ENCODE measurements at places on chromosomes 12 and 14.

- no peak for DNase-seq
Observed at GRCh38 chr12:106179086-106179485, 40.3 kb upstream of the NUAK1 start.

DNA sequence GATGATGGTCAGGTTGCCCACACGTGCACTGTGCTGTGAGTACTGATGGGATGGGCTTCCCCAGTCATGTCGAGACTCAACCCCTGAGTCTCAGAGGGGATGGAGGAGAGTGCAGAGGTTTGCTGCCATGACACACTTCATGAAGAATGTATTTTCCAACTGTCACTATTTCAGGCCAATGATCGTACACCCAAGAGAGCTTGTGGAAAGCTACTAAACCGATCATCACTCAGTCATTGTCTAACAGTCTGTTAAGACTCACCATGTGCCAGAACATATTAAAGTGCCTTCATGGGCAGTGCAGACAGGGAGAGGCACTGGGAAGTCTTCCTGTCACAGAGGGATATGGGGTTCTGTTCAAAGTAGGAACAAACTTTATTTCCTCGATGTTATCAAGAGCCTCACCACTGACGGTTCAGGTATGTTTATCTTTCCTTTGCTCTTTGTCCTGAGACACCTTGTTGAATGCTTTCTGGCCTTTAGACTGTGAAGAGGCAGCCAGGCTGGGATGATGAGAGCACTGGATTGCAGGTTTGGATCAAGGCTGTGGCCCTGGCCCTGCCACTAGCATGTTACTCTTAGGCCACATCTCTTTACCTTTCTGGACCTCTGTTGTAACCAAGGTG lies 41.6 kb upstream of the NTF3 start:
- DNase-seq = no peak

DNA sequence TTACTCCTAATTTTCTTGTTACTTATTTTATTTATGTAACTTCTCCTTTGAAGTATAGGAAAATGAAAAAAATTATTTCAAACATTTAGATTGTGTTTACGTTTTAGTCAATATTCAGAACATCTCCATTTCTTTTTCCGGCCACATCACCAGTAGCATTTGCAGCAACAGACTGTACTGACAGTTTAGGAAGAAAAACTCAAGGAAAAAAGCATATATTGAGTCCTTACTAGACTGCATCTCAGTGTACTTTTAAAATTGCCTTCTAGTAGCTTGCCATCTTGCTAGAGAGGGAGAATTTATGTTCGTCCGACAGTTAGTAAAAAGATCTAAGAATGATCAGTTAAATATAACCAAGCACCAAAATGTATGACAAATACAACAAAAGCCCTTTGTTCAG lies 625.0 kb upstream of the MIS18BP1 start:
- no peak for DNase-seq

DNA sequence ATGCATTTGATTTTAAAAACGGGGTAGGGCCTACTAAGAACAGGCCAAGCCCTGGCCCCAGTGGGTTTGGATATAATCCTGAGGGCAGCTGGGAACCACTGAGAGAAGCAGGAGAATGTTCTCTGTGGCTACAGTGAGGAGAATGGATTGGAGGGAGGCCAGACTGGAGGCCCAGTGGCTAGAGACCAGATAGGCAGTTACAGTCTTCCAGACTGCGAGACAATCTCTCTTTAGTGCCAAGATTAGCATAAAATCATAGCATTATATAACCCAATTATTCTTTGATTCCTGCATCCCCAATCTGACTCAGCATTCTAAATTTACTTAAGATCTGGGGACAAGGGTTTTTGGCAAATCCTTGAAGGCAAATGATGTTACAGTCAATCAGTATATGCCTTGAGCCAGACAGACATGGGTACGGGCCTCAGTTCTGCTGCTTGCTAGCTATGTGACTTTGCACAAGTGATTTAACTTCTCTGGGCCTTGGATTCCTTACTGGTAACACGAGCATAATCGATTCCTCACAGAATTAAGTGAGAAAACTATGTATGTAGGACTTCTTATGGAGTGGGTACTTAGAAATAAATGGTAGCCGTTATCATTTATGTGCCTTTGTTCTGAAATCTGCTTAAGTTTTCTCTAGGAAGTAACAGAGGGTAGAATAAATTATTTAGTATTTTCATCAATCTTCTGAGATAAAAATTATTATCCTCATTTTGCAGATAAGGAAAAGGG lies 18.3 kb downstream of the NINJ2 start:
- DNase-seq = no peak

DNA sequence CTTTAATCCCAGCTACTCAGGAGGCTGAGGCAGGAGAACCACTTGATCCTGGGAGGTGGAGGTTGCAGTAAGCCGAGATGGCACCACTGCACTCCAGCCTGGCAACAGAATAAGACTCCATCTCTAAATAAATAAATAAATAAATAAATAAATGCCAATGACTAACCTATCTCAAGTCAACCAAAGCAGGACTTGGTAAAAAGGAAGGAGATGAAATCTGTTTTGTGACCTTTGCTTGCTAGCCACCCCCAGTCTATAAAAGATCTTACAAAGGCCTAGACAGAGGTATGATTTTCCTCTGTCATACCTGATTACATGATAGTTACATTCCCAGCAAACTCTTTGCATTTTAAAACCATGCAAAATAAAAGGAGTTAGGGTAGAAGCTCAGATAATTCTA lies 13.5 kb upstream of the METTL17 start:
- no peak for DNase-seq

- DNase-seq = no peak
Observed at GRCh38 chr12:30696486-30696885, 817 bp upstream of the IPO8 start.

GRCh38 chr12:50546441-50547318 lies 41.9 kb downstream of the DIP2B start:
- no peak for DNase-seq

DNA sequence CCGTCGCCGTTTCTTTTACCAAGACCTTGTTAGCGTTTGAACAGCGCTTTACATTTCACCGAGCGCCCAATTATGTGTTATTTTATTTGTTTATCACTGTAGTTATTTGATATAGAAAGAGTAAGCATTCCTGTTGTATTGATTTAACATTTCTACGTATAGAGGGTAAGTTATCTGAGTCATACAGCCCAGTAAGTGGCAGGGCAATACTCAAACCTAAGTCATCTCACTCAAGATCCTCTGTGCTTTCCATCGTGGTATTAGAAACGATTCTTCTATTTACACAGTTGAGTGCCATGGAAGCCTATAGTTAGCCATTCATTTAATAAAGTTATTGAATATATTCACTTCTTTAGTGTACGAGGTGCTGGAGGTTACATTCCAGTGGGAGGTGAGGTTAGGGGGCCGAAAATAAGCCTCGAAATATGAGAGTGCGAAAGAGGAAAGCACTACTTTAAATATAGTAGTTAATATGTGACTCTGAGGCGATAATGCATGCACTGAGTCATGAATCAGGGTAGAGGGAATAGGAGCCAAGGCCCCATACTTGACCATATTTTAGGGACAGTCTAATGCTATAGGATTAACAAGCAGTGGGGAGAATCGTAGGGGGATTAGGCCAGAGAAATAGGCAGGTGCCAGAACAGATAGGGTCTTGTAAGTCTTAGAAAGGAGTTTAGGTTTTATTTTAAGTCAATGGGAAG lies 629 bp downstream of the RAD51AP1 start:
- no peak for DNase-seq

GRCh38 chr12:87922736-87923135 lies 106.5 kb downstream of the C12orf50 start:
- DNase-seq = no peak

GRCh38 chr12:72872996-72873395 lies 600.8 kb downstream of the TRHDE start:
- no peak for DNase-seq

Measured in SK-N-MC (cell line).